ENCODE measurements at places on chromosomes 5 and 9. TPM values are rescaled to one million over a fixed set of nuclear protein-coding genes. Genes with fewer than 3 reads are reported as not detected.

Gene MAST4
- 4.2 TPM for total RNA-seq

Gene OTP
- total RNA-seq, result not detected

Gene CARTPT
- not detected for total RNA-seq

Gene IL3
- total RNA-seq, result not detected

Gene EPB41L4B
- 1.0 TPM for total RNA-seq

Gene BSPRY
- not detected for total RNA-seq

Gene TSLP
- total RNA-seq, result not detected

Gene DMRT3
- total RNA-seq, result not detected

DNA sequence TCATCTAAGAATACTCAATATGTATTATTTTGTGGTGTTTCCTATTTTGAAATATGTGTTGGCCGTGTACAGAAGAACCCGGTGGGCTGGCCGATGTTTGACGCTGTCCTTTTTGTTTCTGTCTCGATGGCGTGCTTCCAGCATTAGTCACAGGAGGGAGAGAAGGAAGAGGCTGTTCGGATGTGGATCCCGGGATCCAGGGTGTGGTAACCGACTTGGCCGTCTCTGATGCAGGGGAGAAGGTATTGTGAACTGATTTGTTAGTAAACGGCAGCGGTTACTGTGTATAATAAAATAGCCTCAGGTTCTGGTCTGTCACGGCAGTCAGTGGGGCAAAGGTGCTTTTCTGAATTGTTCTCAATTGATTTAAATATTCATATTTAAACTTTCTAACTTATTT is 275.0 kb downstream of the ARHGEF28 start:
- H3K27ac ChIP-seq, result no peak overlapping the region
- no peak for DNase-seq
- no peak overlapping the region for H3K4me3 ChIP-seq
- H3K27me3 ChIP-seq, result no peaks in the 10 kb centered on the region
- H3K36me3 ChIP-seq, result no peaks in the 10 kb centered on the region

- no peaks in the 10 kb centered on the region for H3K4me1 ChIP-seq
- H3K36me3 ChIP-seq, result no peaks in the 10 kb centered on the region
- H3K27me3 ChIP-seq, result 0 out of 2 replicates have a peak, but pooled peaks cover 7% of the 10 kb centered on the region
- peak; percentile 30 for DNase-seq
- no peak overlapping the region for H3K27ac ChIP-seq
Observed at GRCh38 chr9:93978551-93978950, 23.4 kb upstream of the BARX1 start.

DNA sequence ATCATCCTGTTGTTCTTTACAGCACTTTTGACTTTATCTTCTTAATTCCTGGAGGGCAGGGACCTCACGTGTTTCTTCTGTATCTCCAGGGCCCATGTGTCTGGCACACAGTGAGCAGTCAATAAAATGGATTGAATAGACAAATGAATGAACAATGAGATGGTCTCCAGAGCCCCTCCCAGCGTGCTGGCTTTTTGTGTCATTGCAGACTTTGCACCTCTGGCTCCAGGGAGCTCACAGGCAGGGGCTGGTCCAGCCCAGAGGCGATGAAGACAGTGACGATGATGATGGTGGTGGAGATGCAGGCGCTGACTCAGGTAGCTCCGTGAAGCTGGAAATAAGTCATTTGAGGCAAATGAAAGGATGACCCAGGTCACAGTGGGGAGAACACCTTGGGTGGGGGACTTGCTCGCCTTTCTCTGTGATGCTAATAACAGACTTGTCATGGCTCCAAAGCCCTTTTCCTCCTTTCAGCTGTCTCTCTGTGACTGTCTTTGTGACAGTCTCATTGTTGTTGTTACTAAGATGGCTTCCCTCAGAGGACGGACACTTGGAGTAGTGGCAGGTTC is 30.4 kb upstream of the FABP6 start:
- peak overlapping the region; percentile 62 for H3K4me3 ChIP-seq
- H3K27ac ChIP-seq, result no peak overlapping the region
- no peaks in the 10 kb centered on the region for H3K4me1 ChIP-seq
- H3K27me3 ChIP-seq, result no peaks in the 10 kb centered on the region
- H3K36me3 ChIP-seq, result no peaks in the 10 kb centered on the region
- no peak for DNase-seq

- H3K27ac ChIP-seq, result no peak overlapping the region
- H3K36me3 ChIP-seq, result no peaks in the 10 kb centered on the region
- peaks cover 26% of the 10 kb centered on the region for H3K4me1 ChIP-seq
Observed at GRCh38 chr5:137836997-137837396, 30.7 kb upstream of the MYOT start.

GRCh38 chr9:23721466-23721865 is 104.6 kb downstream of the ELAVL2 start:
- no peaks in the 10 kb centered on the region for H3K27me3 ChIP-seq
- no peak overlapping the region for H3K27ac ChIP-seq
- H3K4me3 ChIP-seq, result no peak overlapping the region
- no peak for DNase-seq
- no peaks in the 10 kb centered on the region for H3K4me1 ChIP-seq

DNA sequence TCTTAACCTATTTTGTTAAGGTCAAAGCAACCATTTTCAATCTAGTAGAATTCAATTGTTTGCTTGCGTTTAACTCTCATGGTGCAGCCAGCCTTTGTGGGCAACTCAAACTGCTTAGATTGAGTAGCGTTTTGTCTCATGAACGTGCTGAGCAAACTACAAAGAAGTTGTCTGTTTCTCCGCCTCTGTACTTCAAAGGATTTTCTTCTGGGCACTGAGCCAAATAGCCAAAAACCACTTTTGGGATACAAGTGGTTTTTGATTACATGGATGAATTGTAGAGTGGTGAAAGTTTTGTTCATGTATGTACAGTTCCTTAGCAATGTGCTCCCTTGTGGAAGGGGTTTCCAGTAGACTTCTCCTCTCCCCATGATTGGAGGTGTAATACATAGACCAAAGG is 122.9 kb downstream of the CFAP90 start:
- no peak overlapping the region for H3K4me3 ChIP-seq
- no peak overlapping the region for H3K27ac ChIP-seq
- H3K27me3 ChIP-seq, result no peaks in the 10 kb centered on the region
- DNase-seq, result no peak

- no peak for DNase-seq
- peaks cover 30% of the 10 kb centered on the region for H3K36me3 ChIP-seq
- no peak overlapping the region for H3K27ac ChIP-seq
- no peaks in the 10 kb centered on the region for H3K27me3 ChIP-seq
- H3K4me3 ChIP-seq, result no peak overlapping the region
Observed at GRCh38 chr5:80668016-80668969, 13.5 kb upstream of the DHFR start.

DNA sequence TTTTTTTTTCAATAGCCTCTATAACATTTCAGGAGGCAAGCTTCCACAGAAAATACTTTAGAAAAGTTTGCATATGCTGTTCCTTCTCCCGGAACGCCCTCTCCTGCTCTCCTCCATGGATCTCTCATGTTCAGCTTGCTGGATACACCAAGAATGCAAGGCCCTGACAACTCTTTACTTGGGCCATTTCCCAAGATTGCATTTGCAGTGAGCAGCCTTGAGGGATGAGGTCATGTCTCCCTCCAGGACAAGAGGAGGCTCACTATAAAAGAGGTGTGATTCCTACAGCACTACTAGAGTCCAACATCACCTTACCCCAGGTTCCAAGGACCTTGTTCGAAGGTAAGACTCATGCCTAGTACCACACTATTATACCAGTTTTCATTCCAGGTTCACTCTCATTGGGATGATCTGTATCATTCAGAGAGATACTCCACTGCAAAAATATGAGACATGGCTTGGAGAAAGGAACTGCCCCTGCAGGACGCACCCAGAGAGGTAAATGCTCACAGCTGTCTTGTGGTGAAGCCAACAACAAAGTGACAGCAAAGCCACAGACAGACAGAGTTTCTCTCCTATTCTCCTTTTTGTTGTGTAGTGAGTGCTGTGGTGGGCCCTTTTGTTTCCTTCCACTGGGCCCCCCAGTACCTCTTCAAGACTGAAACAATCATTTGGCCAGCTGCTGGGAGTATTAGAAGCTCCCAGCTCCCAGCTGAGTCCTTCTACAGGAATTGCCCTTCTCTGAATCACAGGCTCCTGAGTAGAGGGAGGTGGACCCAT is 151.7 kb upstream of the ZNF366 start:
- peak; percentile 59 for DNase-seq
- H3K4me1 ChIP-seq, result no peaks in the 10 kb centered on the region
- no peak overlapping the region for H3K4me3 ChIP-seq
- H3K36me3 ChIP-seq, result no peaks in the 10 kb centered on the region

DNA sequence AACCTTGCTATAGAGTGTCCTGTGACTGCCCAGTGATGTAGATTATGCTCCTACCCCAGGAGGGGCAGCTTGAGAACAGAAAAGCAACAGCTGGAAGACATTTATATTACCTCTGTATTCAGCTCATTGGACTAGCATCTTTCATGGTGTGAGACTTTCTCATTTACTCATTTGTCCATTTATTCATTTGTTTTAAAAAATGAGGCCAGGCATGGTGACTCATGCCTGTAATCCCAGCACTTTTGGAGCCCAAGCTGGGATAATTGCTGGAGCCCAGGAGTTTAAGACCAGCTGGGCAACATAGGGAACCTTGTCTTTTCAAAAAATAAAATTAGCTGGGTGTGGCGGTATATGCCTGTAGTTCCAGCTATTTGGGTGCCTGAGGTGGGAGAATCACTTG is 130.0 kb upstream of the LHFPL2 start:
- no peak overlapping the region for H3K27ac ChIP-seq
- no peaks in the 10 kb centered on the region for H3K36me3 ChIP-seq
- H3K27me3 ChIP-seq, result no peaks in the 10 kb centered on the region

GRCh38 chr9:136521537-136521936 is 24.3 kb downstream of the NOTCH1 start:
- H3K4me1 ChIP-seq, result no peaks in the 10 kb centered on the region
- H3K27me3 ChIP-seq, result no peaks in the 10 kb centered on the region
- DNase-seq, result no peak
- no peaks in the 10 kb centered on the region for H3K36me3 ChIP-seq
- no peak overlapping the region for H3K27ac ChIP-seq

DNA sequence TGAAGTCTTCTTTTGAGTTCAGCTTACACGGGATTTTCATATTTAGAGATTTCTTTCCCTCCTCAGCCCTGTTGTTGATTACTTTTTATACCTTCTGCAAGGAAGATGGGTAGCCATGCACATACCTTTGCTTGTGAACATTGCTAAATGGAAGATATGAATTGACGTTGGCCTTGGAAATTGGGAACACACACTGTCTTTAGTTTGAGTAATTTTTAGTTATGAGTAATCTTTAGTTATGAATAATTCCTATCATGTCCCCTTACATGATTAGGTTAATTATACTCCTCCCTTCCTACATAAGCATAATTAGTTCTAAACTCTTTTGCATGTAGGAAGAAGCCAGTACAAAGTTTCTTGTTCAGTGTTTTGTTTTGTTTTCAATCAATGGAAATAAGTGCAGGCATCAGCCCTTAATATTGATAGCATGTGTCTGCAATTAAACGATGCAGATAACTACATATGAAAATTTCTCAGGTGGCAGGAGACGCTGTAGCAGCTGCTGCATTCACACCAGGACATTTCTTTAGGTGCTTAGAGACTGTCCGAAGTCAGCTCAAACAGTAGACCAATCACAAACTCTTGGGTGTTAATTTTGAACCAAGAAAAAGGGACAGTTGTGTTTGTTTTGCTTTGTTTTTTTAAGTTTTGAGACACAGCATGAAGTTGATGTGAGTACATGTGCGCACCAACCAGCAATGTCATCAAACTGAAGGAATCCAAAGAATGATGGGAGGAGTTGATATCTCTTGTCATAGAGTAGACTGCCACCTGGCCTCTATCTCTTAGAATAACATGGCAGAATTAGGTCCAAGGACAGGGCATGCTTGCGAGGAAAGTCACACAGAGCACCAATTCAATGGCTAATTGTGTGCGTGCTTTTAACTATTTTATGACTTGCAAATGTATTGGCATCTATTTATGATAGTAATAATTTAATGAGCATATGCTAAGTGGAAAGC is 51.4 kb downstream of the SMARCA2 start:
- peaks cover 4% of the 10 kb centered on the region for H3K4me1 ChIP-seq
- peaks cover 20% of the 10 kb centered on the region for H3K36me3 ChIP-seq
- no peaks in the 10 kb centered on the region for H3K27me3 ChIP-seq
- no peak overlapping the region for H3K4me3 ChIP-seq
- DNase-seq, result peak; percentile 67

- H3K27ac ChIP-seq, result no peak overlapping the region
- H3K4me3 ChIP-seq, result no peak overlapping the region
- H3K4me1 ChIP-seq, result no peaks in the 10 kb centered on the region
- peak; percentile 69 for DNase-seq
Observed at GRCh38 chr5:113102121-113102531, 125.5 kb downstream of the DCP2 start.

GRCh38 chr9:89999176-89999533 is 394.3 kb downstream of the GADD45G start:
- H3K27me3 ChIP-seq, result 0 out of 2 replicates have a peak, but pooled peaks cover 7% of the 10 kb centered on the region
- DNase-seq, result no peak
- H3K4me1 ChIP-seq, result no peaks in the 10 kb centered on the region
- H3K4me3 ChIP-seq, result no peak overlapping the region

GRCh38 chr5:3343211-3343610 is 252.4 kb upstream of the IRX1 start:
- H3K27ac ChIP-seq, result no peak overlapping the region
- no peaks in the 10 kb centered on the region for H3K4me1 ChIP-seq
- no peaks in the 10 kb centered on the region for H3K27me3 ChIP-seq

GRCh38 chr9:10331157-10331556 is 281.6 kb downstream of the PTPRD start:
- no peaks in the 10 kb centered on the region for H3K36me3 ChIP-seq
- H3K4me1 ChIP-seq, result no peaks in the 10 kb centered on the region
- H3K27me3 ChIP-seq, result no peaks in the 10 kb centered on the region
- H3K27ac ChIP-seq, result no peak overlapping the region
- no peak for DNase-seq

DNA sequence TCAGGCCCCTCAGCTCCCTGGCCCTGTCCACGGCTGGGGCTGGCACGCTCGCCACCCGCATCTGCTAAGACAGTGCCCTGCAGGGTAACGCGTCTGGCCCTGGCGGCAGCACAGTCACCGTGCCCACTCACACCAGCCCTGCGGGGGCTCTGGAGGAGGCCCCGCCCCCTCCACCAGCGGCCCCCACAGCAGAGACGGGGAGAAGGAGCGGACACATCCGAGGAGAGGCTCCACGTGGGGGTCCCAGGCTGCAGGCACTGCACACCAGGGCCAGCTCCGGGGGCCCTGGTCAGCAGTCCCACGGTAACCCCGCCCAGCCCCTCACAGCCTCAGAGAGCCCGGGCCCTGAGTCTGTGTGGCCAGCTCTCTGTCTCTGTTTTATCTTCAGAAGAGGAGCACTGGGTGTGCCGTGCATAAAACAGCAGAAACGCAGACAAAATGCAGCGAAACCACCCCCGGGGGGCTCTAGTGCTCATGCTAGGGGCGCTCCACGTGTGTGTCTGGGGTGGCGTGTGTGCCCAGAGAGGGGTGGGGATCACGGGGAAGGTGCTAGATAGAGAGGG is 47.5 kb upstream of the NRARP start:
- no peak overlapping the region for H3K4me3 ChIP-seq
- DNase-seq, result no peak
- no peaks in the 10 kb centered on the region for H3K36me3 ChIP-seq
- H3K27ac ChIP-seq, result no peak overlapping the region

- H3K27me3 ChIP-seq, result no peaks in the 10 kb centered on the region
- H3K4me3 ChIP-seq, result no peak overlapping the region
- no peak for DNase-seq
- peak overlapping the region; percentile 71 for H3K27ac ChIP-seq
Observed at GRCh38 chr9:120403543-120403856, 176.5 kb downstream of the CDK5RAP2 start.

- H3K36me3 ChIP-seq, result no peaks in the 10 kb centered on the region
- no peak overlapping the region for H3K27ac ChIP-seq
- no peak for DNase-seq
- H3K4me1 ChIP-seq, result no peaks in the 10 kb centered on the region
Observed at GRCh38 chr5:154483654-154484392, 5.8 kb upstream of the HAND1 start.

- H3K36me3 ChIP-seq, result no peaks in the 10 kb centered on the region
- H3K4me3 ChIP-seq, result no peak overlapping the region
- no peak overlapping the region for H3K27ac ChIP-seq
- no peak for DNase-seq
Observed at GRCh38 chr5:13569090-13569715, 375.3 kb downstream of the DNAH5 start.
